CD14-positive monocyte (primary cell): ENCODE measurements at places on chromosomes 3 and 15. TPM values are rescaled to one million over a fixed set of nuclear protein-coding genes. Genes with fewer than 3 reads are reported as not detected.

DNA sequence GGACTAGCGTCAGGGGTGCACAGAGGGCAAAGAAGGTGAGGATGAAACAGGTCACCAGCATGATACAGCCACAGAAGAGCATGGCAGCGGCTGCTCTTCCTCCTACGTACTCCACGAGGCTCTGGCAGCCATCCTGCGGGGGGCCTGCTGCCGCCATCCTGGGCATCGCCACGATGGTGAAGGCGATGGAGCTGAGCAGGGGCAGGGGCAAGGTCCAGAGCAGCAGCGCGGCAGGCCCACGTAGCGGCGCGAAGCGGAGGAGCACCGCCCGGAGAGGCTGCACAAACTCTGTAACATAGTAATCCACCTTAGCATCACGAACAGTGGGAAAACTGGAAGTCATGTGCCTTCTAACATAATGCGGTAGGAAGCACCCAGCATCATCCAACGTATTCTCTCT is 491.6 kb downstream of the PYDC2 start:
- H3K36me3 ChIP-seq: no peaks in the 10 kb centered on the region
- H3K4me1 ChIP-seq: no peaks in the 10 kb centered on the region
- no peaks in the 10 kb centered on the region for H3K27me3 ChIP-seq
- DNase-seq: no peak
- H3K27ac ChIP-seq: no peak overlapping the region
- H3K4me3 ChIP-seq: no peak overlapping the region

SPRED1 gene
- 1.3 and 3.2 TPM in 2 replicates for polyA plus RNA-seq

- H3K4me3 ChIP-seq: peak overlapping the region; percentile 91
- peak overlapping the region; percentile 92 for H3K27ac ChIP-seq
- peaks cover 42% of the 10 kb centered on the region for H3K4me1 ChIP-seq
- DNase-seq: peak; percentile 31
- no peaks in the 10 kb centered on the region for H3K36me3 ChIP-seq
- H3K27me3 ChIP-seq: peaks cover 16% of the 10 kb centered on the region
These were observed 818 bp downstream of the PPP1R2 start for GRCh38 chr3:195542316-195542697.

DNA sequence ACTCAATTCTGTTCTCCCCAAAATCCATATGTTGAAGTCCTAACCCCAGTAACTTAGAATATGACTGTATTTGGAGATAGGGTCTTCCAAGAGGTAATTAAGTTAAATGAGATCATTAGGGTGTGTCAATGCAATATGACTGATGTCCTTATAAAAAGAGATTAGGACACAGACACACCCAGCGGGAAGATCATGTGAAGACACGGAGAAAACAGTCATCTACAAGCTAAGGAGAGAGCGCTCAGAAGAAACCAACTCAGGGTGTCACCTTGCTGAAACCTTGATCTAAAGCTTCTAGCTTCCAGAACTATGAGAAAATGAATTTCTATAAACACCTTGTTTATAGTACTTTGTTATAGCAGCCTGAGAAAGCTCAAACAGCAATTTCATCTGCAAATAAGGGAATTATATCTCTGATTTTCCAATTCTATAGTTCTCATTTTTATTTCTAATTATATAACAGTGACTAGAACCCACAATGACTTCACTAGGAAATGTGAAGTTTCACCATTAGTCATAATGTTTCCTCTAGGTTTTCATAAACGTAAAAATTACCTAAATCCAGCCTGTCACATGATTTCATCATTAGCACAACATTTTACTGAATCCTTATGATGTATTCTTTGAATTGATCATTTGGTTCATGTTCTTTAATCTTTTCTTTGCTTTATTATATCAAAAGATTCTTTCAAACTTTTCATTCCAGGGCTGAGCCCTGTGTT is 459.1 kb upstream of the MDFIC2 start:
- no peak overlapping the region for H3K27ac ChIP-seq
- no peaks in the 10 kb centered on the region for H3K4me1 ChIP-seq
- no peak for DNase-seq
- H3K4me3 ChIP-seq: no peak overlapping the region

RTP1 gene
- not detected for polyA plus RNA-seq

CACNA2D2 gene
- polyA plus RNA-seq: 0.09 TPM

DNA sequence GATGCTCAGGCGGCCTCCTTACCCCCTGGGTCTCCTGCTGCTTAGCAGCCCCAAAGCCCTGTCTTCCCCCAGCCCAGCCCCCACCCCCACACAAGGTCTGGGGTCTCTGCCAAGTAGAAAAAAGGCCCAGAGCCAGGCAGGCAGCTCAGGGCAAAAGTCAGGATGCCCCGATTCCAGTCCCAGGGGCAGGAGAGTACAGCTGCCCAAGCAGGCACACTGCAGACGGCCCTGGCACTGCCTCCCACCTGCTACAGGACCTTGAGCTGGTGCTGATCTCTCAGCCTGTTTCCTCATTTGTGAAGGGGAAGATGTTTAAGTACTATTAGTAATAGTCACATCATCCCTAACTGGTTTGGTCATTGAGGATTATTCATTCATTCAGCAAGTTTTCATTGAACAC is 12.6 kb downstream of the TMEM43 start:
- no peak for DNase-seq
- no peak overlapping the region for H3K4me3 ChIP-seq
- H3K27me3 ChIP-seq: no peaks in the 10 kb centered on the region

DNA sequence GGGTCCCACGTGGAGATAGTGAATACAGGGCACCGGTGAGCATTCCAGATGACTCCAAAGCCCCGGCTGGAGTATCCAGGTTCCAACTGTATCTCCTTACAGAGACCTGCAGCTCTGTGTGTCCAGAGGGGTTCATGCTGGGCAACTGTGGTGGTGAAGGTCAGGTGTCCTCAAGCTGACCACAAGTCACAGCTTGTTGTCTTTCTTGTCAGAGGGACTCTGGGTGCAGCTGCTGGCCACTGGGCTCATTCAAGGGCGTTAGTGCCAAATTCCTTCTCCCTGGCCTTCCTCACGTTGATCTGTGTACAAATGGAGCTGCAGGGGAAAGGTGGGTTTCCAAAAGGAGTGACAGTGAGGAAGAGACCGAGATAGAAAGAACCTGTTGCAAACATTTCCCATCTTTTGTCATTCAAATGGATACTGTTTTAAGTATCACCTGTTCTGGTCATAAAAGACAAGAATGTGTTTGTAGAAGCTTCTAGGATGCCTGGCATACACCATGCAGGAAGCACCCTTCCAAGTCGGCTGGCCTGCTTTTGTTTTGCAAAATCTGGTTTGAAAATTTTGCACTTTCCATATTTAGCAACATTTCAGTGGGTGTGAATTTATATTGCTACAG is 52.5 kb downstream of the CEMIP start:
- no peak for DNase-seq
- no peaks in the 10 kb centered on the region for H3K36me3 ChIP-seq
- H3K4me3 ChIP-seq: no peak overlapping the region
- H3K27me3 ChIP-seq: no peaks in the 10 kb centered on the region
- no peak overlapping the region for H3K27ac ChIP-seq

DNA sequence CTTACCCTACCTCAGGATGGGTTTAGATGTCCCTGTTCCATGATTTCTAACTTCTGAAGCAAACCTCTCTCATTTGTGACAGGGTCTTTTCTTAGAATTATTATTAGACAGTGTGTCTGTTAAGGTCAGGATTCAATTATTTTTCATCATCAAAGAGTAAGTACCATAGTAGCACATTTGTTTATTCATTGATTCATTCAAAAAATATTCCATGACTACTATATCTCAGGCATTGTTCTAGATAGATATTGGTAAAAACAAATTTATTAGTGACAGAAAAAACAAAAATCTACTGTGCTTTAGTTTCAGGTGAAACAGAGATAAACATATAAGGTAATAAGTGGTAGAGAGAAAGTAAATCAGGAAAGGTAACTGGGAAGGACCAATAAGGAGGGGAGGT is 3.5 kb upstream of the PLOD2 start:
- no peak for DNase-seq
- H3K4me3 ChIP-seq: no peak overlapping the region
- no peaks in the 10 kb centered on the region for H3K36me3 ChIP-seq

DNA sequence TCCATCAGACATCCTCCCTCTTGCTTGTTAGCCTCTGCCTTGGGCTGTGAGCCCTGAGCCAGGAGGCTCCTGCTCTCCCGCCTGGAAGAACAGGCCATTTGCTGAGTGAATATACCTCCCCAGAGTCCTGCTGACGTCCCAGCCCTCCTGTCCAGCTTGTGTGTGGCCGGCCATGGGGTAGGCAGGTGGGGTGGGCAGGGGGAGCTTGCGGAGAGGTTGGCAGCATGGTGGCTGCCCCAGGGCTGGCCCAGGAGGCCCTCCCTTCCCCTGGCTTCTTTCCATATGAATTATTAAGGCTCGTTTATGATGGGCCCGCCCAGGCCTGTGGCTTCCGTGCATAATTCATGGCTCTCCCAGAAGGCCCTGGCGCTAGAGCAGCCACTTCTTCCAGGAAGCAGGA is 18.7 kb downstream of the CACNA2D2 start:
- H3K36me3 ChIP-seq: no peaks in the 10 kb centered on the region
- no peaks in the 10 kb centered on the region for H3K27me3 ChIP-seq
- no peak overlapping the region for H3K4me3 ChIP-seq
- no peak overlapping the region for H3K27ac ChIP-seq
- no peak for DNase-seq

- H3K4me3 ChIP-seq: no peak overlapping the region
- no peaks in the 10 kb centered on the region for H3K36me3 ChIP-seq
- no peaks in the 10 kb centered on the region for H3K27me3 ChIP-seq
- H3K4me1 ChIP-seq: no peaks in the 10 kb centered on the region
- DNase-seq: no peak
These were observed 57.2 kb downstream of the MESD start for GRCh38 chr15:80932513-80932815.
